ENCODE measurements at places on chromosomes 13 and 19.

GRCh38 chr19:33161201-33161600 is 29.3 kb downstream of the WDR88 start:
- no peak for DNase-seq

- no peak for DNase-seq
Measured at GRCh38 chr13:59746291-59746962, 417.3 kb downstream of the DIAPH3 start.

GRCh38 chr19:51994048-51994644 is 7.5 kb upstream of the ZNF350 start:
- no peak for DNase-seq

GRCh38 chr13:79227418-79227817 is 178.6 kb downstream of the RBM26 start:
- no peak for DNase-seq

DNA sequence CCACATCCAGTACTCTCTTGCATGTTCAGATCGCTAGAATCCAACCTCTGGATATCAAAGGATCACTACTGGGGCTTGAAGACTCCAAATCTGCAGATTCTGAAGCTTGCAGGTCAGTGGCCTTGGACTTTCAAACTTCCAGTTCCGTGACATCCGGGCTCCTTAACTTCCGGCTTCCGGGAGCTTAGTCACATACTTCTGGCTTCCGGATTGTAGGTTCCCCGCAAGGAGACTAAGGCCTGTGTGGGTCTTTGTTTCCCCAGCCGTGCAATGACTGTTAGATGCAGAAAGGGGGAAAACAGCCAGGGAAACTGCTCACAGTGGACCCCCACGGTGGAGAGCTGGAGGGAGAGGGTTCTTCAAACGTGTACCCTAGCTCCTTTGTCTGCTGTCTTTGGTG is 41.4 kb downstream of the ZNF333 start:
- DNase-seq = no peak

- DNase-seq = no peak
Measured at GRCh38 chr13:77928909-77929308, 10.3 kb upstream of the EDNRB start.

DNA sequence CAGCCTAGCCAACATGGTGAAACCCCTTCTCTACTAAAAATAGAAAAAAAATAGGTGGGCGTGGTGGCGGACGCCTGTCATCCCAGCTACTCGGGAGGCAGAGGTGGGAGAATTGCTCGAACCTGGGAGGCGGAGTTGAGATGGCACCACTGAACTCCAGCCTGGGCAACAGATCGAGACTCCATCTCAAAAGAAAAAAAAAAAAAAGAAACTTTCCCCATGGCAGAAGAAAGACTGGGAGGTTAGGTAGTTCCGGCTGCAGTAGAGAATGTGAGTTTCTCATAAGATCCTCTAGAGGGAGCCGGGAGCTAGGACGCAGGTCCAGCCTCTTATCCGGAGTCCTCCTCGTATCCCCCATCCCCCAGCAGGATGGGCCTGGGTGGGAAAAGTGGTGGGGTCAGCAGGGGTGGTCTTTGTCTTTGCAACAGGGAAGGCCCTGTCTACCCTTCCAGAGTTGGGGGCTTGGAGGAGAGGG is 13.2 kb upstream of the CREB3L3 start:
- peak; percentile 48 for DNase-seq

- DNase-seq = no peak
Measured at GRCh38 chr13:54890976-54891375, 1862.4 kb downstream of the OLFM4 start.

GRCh38 chr13:71922194-71922593 is 55.2 kb upstream of the DACH1 start:
- no peak for DNase-seq

GRCh38 chr13:97976610-97977521 is 23.4 kb downstream of the IPO5 start:
- no peak for DNase-seq

GRCh38 chr19:23262920-23263319 is 12.7 kb upstream of the ZNF724 start:
- DNase-seq = no peak

GRCh38 chr19:16504271-16504670 is 8.1 kb downstream of the C19orf44 start:
- no peak for DNase-seq

DNA sequence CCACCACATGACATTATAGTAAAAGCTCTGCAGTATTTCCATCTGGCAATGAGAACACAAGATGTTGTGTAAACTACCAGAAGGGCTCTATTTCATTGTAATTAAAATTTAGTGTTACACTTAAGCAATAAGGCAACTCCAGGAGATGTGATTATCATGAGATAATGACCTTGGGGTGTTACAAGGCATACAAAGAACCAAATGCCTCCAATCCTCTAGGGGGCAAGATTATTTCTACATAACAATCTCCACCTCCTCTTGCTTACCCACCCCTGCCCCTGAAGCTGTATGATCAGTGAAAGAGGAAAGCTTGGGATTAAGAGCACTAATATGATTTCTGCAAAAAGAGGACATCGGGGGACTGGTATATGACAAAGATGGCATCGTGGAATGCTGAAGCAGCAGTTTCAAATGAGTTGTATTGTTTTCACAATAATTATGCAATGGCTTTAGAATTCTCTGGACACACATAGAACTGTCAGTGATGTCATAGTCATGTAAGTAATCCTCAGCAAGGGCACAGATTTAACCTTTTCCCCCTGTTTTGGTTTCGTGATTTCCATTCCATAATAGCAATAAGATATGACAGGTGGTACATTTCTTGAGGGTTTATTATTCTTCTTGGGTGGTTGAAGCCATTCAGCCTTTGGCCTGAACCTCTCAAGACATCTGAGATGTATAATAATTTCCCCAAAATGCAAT is 295.3 kb downstream of the MZT1 start:
- no peak for DNase-seq

- no peak for DNase-seq
Measured at GRCh38 chr13:31827707-31828106, 88.4 kb downstream of the RXFP2 start.

GRCh38 chr13:97932036-97932435 is 21.4 kb upstream of the IPO5 start:
- no peak for DNase-seq

- DNase-seq = no peak
Measured at GRCh38 chr13:22812793-22813192, 368.0 kb upstream of the SGCG start.

DNA sequence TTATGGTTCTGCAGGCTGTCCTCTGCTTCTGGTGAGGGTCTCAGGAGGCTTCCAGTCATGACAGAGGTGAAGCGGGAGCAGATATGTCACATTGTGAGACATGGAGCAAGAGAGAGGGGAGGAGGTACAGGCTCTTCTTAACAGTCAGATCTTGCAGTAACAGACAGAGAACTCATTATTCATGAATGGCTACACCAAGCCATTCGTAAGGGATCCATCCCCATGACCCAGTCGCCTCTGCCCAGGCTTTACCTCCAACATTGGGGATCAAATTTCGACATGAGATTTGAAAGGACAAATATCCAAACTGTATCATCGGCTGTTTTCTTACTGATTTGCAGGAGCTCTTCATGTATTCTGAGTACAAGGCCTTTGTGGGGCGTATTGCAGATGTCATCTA is 21.7 kb downstream of the ZNF507 start:
- DNase-seq = no peak

- DNase-seq = no peak
Measured at GRCh38 chr13:94332359-94333096, 147.0 kb downstream of the DCT start.

GRCh38 chr13:26855071-26855470 is 94.5 kb upstream of the GPR12 start:
- no peak for DNase-seq

DNA sequence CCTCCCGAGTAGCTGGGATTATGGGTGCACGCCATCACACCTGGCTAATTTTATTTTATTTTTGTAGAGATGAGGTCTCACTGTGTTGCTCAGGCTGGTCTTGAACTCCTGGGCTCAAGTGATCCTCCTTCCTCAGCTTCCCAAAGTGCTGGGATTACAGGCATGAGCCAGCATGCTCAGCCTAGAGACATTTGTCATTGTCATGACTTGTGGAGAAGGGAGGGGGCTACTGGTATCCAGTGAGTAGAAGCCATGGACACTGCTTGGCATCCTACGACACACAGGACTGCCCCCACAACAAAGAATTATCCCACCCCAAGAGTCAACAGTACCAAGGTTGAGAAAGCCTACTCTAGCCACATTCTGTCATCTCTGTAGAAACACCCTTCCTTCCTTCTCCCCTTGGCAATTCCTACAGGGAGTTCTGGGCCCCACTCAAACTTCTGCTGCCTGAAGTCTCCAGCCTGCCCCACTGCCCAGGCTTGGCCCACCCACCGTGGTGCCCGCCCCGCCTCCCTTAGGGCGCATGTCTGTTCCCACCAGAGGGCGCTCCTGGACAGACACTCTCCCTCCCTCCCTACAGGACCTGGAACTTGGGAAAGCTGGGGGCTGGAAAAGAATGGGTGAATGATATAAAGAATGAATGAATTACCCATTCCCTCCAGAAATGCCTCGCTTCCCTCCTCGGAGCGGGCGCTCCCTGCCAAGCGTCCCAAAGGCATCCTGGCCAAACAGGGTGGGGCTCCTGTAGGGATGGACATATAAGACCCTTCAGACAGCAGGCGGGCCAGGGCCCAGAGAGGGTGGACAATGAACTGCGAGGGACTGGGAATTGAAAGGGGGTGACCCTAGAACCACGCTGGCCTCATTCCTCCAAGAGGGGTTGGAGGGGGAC is 5.5 kb upstream of the EMP3 start:
- peak; percentile 88 for DNase-seq

- no peak for DNase-seq
Measured at GRCh38 chr13:98784666-98785065, 32.2 kb upstream of the SLC15A1 start.

GRCh38 chr19:5958074-5958850 is 19.7 kb downstream of the RANBP3 start:
- no peak for DNase-seq

DNA sequence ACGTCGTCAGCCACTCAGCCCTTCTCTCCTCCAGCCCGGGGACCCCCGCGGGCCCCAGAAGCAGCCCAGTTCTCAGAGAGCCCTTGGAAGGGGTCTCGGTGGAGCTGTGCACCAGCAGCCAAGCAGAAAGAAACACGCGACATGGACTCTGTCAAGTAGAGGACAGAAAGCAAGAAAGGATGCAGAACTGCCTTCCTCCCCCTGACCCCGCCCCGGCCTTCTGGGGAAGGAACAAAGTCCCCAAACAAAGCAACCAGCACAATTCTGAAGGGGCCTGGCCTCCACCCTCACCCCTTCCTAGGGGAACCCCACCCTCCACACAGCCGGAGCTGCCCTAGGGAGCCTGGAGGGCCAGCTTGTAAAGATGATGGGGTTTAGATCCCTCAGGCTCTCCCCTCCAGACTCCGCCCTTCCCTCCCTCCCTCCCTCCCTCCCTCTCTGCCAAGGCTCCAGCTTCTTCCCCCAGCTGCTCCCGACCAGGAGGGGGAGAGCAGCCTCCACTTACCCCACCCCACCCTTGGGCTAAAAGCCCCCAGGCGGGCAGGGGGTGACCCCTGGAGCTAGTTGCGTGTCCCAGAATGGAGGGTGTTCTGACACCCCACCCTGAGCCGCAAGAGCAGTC is 7.8 kb downstream of the LYL1 start:
- peak; percentile 14 for DNase-seq

GRCh38 chr13:25574437-25575411 is 202.9 kb downstream of the ATP8A2 start:
- DNase-seq = peak; percentile 77

- DNase-seq = no peak
Measured at GRCh38 chr19:1220976-1221903, 15.7 kb downstream of the STK11 start.

DNA sequence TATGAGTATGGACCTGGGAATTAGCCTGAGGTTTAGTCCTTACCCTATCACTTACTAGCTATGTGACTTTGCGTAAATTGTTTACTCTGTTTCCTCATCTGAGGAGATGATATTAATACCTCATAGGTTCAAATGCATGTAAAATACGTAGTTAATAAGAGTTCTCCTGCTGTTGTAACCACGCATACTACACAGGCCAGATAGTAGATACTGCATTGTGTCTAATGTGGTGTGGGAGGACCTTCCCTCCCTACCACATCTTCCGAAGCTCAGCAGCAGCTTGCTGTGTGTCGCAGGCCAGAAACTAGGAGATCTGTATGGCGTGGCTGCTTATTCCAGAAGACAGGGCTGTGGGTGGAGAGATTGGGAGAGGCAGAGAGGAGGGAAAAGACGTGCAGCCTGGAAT is 23.0 kb downstream of the GTF2F2 start:
- DNase-seq = no peak

DNA sequence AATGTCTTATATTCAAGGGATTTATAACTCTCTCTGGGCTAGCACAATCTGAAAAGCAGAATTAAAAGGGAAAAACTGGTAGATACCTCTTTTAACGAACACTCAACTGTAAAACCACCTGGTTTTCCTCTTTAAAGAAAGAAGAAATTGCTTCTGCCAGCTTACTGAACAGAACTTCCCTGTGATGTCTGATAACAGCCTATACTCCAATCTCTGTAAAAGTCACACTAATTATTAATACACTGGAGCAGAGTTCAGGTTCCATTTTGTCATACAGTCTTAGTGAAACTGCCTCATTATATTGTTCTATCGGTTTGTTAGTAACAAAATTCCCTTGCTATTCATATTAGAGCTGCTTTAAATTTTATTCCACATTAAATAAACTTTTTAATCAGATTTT is 251.0 kb upstream of the STARD13 start:
- no peak for DNase-seq

GRCh38 chr19:31511696-31512095 is 162.5 kb upstream of the TSHZ3 start:
- no peak for DNase-seq

GRCh38 chr13:44336934-44337333 is 36.7 kb upstream of the SERP2 start:
- DNase-seq = no peak

GRCh38 chr13:29318741-29319140 is 276.7 kb downstream of the SLC7A1 start:
- DNase-seq = no peak

DNA sequence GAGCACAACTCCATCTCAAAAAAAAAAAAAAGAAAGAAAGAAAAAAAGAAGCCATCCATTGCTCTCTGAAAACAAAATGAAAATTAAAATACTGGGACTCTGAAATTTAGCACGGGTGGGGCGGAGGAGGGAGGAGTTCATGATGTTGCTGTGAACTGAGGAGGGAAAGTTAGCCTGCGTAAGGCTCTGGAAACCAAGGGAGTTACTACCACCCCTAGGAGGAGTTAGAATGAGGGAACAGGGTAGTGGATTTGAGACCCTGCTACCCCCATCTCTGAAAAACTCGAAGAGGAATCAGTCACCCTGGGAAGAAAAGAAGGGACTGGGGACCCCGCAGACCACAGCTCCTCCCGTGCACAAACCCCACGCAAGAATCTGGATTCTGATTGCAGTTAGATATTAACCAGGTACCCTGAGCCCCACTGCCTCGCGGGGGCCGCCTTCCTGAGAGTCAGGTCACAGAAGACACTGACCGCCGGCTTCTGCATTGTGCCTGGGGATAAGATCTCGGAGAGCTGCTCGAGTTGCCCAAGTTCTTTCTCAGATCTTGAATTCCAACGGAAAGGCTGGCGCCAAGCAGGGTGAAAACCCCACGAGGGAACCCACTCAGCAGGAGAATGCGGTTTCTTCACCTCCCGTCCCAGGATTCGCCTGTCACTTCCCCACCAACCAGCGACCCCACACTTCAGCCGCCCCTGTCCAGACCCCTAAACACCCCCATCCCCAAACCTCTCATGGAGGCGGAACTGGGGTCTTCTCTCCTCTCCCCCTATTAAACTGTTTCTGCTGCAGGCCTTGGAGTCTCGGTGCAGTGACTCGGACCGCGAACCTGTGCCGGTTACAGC is 870 bp downstream of the ZNF442 start:
- DNase-seq = peak; percentile 12
